GF-D8 (cell line): ENCODE measurements at places on chromosomes 1 and 21.
A peak's percentile ranks its signal among the peaks of the same experiment; 100 is the strongest.

DNA sequence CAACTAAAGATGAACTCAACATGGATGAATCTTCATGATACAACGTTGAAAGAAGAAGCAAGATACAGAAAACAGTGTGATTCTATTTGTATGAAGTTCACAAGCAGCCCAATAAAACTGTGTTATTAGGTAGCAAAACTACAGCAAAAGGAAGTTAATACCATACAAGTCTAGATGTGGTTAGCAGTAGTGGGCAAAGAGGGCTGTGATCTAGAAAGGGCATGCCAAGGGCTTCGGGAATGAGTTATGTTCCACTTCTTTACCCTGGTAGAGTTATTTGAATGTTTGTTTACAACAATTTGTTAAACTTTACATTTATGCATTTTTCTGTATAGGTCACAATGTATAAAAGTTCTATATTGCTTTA lies 9.2 kb downstream of the TNFRSF9 start:
- DNase-seq: no peak

- DNase-seq: no peak
These were observed 10.2 kb downstream of the DMRTB1 start for GRCh38 chr1:53469373-53469772.

DNA sequence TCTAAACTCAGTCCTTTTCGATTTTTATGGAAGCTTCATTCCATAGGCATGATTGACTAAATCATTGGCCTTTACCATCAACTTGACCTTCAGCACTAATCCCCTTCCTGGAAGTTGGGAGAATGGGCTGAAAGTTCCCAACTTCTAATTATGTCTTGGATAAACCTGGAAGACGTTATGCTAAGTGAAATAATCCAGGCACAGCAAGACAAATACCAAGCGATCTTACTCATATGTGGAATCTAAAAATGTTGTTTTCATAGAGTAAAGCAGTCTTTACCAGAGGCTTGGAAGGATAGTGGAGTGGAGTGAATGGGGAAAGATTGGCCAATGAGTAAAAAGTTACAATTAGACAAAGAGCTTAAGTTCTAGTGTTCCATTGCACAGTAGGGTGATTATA lies 1453.2 kb downstream of the PLA2G4A start:
- DNase-seq: no peak

- DNase-seq: no peak
These were observed 147.6 kb downstream of the ADSS2 start for GRCh38 chr1:244304156-244304555.

- DNase-seq: no peak
These were observed 25.5 kb upstream of the PSMG1 start for GRCh38 chr21:39208624-39209333.

GRCh38 chr21:31654340-31654739 lies 5.2 kb upstream of the SOD1 start:
- DNase-seq: no peak

- no peak for DNase-seq
These were observed 171.4 kb downstream of the KIF26B start for GRCh38 chr1:245325922-245326795.

- DNase-seq: no peak
These were observed 317.7 kb upstream of the ESRRG start for GRCh38 chr1:217040711-217041455.

DNA sequence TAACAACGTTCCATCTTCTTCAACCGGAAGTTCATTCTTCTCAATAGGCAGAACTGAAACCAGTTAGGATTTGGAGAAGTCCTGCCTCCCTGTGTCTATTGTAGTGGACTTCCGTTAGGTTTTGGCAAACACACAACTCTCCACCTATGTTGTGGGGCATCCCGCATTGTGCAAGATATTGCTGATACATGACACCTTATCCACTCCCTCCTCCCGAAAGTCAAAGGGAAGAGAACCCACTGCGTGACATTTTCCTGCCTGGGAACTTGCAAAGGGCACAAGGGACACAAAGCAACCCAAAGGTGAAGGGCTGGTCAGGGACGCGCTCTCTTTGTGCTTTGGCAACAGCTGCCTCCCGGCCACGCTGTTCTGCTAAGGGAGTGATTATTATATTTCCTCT lies 164.8 kb downstream of the TPR start:
- DNase-seq: no peak

DNA sequence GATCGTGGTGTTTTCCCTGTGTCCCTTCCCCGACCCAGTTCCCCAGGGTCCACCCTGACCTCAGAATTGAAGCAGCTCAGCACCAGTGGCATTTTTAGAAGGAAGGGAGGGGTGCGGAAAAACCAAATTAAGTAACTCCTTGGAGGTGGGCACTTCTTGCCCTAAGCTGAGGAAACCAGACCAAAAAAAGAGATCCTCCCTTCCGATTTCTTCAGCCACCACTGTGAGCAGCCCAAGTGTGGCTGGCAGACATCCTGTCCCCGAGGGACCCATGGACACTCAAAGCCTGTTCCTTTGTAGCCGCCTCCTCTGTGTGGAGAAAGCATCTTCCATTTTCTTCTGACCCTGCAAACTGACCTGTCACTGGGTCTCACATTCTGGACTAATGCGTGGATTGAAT lies 31.3 kb downstream of the KIRREL1 start:
- no peak for DNase-seq

DNA sequence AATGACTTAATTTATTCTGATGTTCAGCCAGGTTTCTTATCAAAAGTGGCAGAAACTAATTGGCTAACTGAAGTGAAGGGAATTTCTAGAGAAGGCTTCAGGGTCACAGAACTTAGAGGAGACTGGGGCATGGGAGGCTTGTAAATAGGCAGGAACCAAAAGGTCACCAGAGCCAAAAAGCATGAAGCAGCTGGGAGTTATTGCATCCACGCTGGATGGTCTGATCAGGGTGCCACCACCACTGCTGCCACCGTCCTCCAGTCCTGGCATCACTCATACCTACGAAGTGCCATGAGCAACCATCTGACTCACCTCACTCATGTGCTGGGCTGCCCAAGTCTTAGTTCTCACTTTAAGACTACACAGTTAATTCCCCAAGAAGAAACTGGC lies 82.5 kb upstream of the DPH5 start:
- no peak for DNase-seq

GRCh38 chr1:205449750-205450443 lies 5.9 kb downstream of the BLACAT1 start:
- no peak for DNase-seq

GRCh38 chr1:69991644-69992043 lies 213.7 kb downstream of the LRRC40 start:
- no peak for DNase-seq

- no peak for DNase-seq
These were observed 38.7 kb downstream of the DSTYK start for GRCh38 chr1:205172729-205173366.

GRCh38 chr1:230303069-230303468 lies 123.1 kb downstream of the PGBD5 start:
- no peak for DNase-seq

GRCh38 chr1:240031414-240031813 lies 60.3 kb upstream of the FMN2 start:
- DNase-seq: no peak

- no peak for DNase-seq
These were observed 23.7 kb downstream of the SPOCD1 start for GRCh38 chr1:31792116-31792515.

- no peak for DNase-seq
These were observed 48.3 kb downstream of the HUNK start for GRCh38 chr21:31921079-31921478.

- no peak for DNase-seq
These were observed 2.8 kb upstream of the USP1 start for GRCh38 chr1:62433861-62434617.

GRCh38 chr21:16837321-16837720 lies 675.5 kb upstream of the CXADR start:
- DNase-seq: no peak

GRCh38 chr1:93758842-93759515 lies 77.3 kb upstream of the BCAR3 start:
- peak; percentile 71 for DNase-seq

DNA sequence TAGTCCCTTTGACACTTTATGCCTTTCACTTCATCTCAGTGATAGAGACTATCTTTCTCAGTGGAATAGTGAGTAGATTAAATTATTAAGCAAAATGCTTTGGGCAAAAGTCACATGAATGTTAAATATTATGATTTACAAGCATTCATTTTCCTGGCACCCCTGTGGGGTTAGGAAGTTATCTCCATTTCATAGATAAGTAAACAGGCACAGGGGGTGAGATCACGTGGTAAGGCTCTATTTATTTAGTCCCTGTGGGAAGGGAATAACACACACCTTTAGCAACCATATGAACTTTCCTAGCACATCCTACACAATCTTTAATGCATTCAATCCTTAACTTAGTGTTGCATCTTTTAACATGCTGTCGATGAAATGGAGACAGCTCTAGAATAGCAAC lies 12.3 kb downstream of the PSMB2 start:
- DNase-seq: no peak

DNA sequence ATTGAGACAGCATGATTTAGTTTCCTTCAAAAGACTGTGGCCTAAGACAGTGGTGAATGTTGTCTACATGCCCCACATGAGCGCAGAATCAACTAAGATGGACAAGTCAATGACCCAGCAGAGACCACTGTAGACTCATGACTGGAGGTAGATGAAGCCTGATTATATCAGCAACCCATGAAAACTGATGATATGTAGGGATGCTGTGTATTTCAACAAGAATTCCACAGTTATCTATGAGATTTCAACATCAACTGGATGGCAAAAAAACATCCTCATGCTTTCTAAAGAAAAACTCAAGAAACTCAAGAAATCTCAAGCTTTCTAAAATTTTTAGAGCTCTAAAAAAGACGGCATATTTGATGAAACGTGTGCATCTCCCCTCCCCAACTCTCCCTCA lies 413.9 kb upstream of the LYPLAL1 start:
- no peak for DNase-seq

DNA sequence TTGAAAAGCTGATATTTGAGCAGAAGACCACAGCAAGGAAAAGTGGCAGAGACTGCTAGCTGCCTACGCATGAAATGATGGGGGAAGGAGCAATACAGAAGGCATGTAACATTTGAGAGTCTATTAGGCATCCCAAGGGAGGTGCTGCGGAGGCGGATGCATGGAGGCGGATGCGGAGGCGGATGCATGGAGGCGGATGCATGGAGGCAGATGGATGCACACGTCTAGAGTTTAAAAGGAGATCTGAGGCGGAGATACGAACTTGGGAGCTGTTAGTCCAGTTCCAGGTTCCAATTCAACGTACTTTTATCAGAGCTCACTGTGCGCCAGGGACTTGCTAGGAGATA lies 744 bp upstream of the DDX20 start:
- no peak for DNase-seq

GRCh38 chr1:91746728-91747338 lies 139.1 kb downstream of the TGFBR3 start:
- no peak for DNase-seq

GRCh38 chr1:200992382-200993048 lies 31.0 kb downstream of the KIF21B start:
- no peak for DNase-seq

GRCh38 chr1:66339944-66340343 lies 194.0 kb upstream of the SGIP1 start:
- no peak for DNase-seq
